ENCODE measurements at places on chromosomes 11 and 22.

- DNase-seq = no peak
Measured at GRCh38 chr22:43849731-43850130, 12.6 kb downstream of the SULT4A1 start.

GRCh38 chr11:6225896-6226295 lies 8.5 kb downstream of the FHIP1B start:
- no peak for DNase-seq

GRCh38 chr11:15967966-15968365 lies 388.4 kb downstream of the SOX6 start:
- DNase-seq = no peak

GRCh38 chr11:17989306-17989705 lies 23.5 kb downstream of the SERGEF start:
- DNase-seq = no peak

- peak; percentile 73 for DNase-seq
Measured at GRCh38 chr11:95790933-95791708, 823 bp downstream of the CEP57 start.

- DNase-seq = no peak
Measured at GRCh38 chr11:35126879-35127581, 11.9 kb upstream of the CD44 start.

DNA sequence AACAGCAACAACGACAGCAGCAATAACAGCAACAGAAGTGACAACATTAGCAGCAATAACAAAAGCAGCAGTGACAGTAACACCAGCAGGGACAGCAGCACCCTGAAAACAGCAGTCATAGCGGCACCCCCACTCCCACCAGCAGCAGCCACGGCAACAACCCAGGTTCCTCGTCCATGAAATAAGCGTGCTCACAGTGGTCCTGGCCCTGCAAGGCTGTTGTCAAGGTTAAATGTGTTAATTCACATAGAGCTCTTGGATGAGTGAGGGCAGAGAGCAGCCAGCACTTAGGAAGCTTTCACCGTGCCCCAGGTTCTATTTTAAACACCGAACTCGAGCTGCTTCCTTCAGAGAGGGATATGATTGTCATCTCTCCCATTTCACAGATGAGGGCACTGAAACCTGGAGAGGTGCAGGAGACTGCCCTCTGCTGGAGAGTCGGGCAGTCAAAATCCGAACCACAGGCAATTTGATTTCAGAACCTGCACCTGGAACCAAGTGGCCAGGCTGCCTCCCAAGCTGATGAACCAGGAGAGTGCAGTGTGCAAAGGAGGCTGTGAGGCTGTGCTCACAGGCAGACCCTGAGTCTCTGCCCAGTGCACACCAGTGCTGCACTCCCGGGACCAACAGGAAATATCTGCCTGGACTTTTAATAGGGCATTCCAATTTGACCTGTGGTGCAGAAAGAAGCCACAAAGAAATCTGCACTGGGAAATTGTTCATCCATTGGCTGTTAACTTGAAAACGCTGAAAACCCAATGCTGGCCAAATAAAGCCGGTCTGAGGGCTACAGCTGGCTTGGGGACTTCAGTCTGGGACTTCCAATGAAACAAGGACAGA lies 22.9 kb upstream of the FGF3 start:
- no peak for DNase-seq

DNA sequence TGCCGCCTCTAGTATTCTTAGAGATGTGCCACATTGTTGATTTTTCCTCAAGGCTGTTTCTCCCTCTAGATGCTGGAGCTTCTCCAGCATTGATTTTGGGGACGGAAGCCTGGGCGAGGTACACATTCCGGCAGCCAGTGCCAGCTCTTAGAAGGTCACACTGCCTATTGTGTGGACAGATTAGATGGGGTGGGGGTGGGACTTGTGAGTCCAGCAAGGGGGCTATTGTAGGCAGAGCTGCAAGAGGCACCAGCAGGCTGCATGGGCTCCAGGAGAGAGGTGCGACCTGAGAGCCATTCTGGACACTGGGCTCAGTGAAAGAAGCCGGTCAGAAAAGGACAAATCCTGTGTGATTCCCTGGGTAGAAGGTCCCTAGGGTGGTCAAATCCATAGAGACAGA lies 12.4 kb downstream of the C11orf21 start:
- no peak for DNase-seq

DNA sequence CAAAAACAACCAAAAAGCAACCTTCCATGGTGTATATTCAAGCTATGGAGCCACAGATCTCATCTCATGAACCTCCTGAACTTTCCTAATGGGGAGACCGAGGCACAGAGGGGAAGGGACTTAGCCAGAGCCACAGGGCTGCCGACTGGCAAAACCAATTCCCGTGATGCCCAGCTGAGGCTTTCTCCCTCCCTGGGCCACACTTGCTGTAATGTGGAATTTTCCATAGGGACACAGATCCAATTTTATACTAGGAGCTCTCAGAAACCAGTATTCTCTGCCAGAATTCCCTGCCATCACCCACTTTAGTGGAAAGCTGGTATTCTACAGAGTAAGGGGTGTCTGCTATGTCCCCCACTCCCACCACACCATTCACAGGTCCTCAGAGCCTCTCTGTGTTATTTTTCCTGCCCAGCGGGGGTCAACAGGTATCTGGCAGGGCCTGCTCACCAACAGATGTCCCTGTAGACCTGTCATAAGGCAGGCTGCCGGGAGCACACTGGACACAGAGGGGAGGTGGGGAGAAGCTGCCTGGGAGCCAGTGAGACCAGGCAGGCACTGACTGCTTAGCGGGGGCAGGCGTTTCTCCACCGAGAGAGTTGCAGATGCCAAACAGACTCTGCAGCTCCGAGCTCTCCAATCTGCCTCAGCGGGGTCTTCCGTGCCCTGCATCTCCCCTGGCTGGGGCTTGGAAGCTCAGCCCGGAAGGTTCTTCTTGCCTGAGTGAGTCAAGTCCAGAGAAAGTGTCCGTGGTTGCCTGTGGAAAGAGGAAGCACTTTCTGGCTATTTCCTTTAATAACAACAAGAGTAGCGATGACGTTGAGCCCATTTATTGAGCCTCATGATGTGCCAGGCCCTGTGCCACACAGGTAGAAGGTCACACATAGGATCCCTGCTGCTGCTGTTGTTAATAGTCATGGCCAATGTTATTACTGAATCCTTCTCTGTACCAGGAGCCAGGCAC lies 26.3 kb downstream of the RPS6KA4 start:
- DNase-seq = no peak
